ENCODE measurements at places on chromosomes 7 and 10.

GRCh38 chr7:47759056-47759706, 177.3 kb upstream of the TNS3 start:
- no peak for DNase-seq

DNA sequence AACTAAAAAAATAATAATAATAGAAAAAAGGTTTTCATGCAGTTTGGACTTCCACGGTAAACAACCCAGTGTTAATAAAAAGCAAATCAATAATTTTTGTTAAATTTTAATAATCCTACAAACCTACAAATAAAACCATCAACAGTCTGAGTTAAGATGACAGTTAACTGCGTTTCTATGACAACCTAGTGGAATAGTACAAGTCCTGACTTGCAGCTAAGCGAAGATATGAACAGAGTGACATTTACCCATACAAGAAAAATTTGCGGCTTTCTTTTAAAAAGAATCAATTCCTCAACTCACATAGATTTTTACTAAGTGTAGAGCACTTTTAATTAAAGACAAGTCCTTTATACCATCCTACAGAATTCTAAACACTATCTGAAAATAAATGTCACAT, 35.6 kb downstream of the VPS41 start:
- DNase-seq: no peak

- no peak for DNase-seq
These were observed 27.5 kb downstream of the ADD3 start for GRCh38 chr10:110035070-110035921.

- no peak for DNase-seq
These were observed 972.2 kb upstream of the GHITM start for GRCh38 chr10:83167081-83167480.

DNA sequence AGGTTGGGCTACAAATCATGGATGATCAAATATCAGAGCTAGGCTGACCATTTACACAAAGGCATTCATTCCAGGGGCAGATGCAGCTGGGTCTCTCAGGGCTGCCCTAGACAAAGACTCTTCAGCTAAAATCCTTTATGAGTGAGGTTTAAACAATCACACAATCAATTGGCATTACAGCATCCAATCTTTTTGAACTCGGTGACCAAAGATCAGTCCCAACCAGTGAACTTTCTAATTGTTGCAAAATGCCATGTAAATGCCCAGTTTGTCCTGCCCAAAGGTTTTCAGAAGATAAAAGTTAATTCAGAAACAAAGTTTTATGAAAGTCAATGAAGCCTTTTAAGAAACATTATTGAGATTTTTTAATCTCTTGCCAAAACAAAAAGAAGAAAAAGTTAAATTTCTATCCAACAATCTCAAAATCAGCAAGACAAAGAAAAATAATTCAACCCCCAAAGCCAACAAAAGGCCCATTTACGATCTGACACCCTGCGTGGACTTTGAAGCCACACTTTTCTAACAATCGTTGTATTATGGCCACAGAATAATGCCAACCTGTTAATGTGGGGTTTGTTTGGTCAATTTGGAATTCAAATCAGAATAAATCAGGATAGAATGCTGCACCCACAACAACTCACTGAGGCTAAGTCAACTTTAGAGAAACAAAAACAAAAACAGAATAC, 40.9 kb downstream of the GPR37 start:
- DNase-seq: no peak
